Left renal pelvis (tissue), 4 donors: ENCODE measurements at places on chromosomes 13 and 19.

- no peak for DNase-seq
Measured at GRCh38 chr13:73157031-73157430, 98.2 kb downstream of the KLF5 start.

GRCh38 chr19:639253-640160 lies at the start of gene FGF22:
Gene FGF22 (plus strand): TSS chr19:639879. CDS start chr19:639926, 47 bp downstream.
- DNase-seq, result no peak

DNA sequence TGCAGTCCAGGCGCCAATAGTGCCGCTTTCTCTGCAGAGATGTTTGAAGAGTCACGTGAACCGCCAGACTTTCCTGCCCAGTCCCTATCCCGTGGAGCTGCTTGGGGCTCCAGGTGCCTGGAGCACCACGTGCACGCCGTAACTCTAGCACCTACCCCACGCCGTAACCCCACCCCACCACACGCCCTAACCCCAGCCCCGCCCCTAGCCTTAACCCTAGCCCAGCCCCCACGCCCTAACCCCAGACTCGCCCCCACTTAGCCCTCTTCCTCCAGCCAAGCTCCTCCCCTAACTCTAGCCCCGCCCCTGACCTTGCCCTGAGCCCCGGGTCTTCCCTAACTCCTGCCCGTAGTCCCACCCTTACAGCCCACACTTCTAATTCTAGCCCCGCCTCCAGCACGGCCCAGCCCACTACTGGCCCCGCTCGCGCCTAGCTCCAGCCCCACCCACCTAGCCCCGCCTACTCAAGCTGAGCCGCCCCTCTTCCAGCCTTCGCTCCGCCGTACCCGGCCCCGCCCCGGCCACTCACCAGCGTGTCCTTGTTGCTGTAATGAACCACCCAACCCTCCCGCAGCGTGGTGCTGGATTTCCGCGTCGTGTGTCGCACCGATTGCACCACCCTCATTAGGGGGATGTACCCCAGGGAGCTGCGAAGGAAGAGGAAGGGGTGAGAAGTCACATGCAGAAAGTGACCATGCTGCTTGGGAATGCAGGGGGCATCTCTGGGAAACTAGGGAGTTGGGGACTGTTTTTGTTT lies 19.5 kb downstream of the PRKD2 start:
- DNase-seq, result no peak

- peak; percentile 89 for DNase-seq
Measured at GRCh38 chr19:17135001-17135853, 59.6 kb downstream of the MYO9B start.

GRCh38 chr13:110004814-110005213 lies 218.4 kb upstream of the IRS2 start:
- no peak for DNase-seq

DNA sequence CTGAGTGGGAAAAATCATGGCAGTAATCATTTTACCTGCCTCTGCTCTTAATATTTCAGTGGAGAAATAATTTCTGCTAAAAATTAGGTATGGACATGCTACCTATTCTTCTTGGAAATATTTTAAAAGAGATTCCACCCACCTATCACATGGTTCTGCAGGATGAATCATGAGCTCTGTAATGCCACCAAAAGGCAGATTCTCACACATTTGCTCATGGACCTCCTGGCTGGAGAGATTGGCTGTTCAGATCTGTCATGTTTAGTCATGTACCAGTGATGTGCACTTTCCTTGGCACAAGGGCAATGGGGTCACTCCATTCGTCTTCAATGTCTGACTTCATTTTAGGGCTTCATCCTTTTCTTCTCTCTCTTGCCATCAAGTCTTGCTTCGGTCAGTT lies 101.8 kb upstream of the MBNL2 start:
- no peak for DNase-seq

DNA sequence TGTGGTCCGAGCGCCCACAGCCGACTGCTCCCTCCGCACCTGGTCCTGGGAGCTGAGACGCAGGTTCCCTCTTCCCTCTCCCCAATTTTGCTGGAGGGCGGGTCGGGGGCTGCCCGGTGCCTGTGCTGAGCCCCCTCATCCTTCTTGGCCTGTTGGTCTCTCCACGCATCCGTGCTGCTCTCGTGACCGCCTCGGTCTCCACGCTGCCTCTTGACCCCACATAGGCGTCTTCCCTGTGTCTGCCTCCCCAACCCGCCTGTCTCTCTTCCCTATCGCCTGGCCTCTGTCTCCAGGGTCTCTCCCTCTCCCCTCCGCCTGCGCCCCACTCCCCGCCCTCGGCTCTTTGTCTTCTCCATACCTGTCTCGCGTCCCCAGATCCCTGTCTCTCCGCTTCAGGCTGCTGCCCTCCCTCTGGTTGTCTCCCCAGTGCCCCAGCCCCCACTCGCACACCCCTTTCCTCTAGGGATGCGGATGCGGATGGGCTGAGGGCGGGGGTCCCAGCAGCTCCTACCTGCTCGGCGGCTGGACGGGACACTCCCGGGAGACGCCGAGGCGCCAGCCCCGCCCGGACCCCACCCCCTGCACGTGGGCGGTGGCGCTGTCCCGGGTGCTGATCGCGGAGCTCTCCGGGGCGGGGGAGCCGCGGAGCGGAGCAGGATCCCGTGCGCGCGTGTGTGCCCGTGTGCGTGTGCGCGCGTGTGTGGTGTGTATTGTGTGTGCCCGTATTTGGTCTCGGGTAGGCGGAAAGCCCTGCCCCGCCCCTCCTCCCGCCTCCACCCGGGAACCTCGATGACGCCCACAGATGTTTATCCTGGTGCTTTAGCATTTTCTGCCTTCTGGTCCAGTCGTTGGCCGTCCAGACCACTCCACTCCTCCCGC lies at the start of gene SYT5:
Gene SYT5 (minus strand): TSS at position 684 of the 879 bp plus-strand sequence. CDS start 1,248 bp downstream, outside the sequence.
- DNase-seq, result no peak

DNA sequence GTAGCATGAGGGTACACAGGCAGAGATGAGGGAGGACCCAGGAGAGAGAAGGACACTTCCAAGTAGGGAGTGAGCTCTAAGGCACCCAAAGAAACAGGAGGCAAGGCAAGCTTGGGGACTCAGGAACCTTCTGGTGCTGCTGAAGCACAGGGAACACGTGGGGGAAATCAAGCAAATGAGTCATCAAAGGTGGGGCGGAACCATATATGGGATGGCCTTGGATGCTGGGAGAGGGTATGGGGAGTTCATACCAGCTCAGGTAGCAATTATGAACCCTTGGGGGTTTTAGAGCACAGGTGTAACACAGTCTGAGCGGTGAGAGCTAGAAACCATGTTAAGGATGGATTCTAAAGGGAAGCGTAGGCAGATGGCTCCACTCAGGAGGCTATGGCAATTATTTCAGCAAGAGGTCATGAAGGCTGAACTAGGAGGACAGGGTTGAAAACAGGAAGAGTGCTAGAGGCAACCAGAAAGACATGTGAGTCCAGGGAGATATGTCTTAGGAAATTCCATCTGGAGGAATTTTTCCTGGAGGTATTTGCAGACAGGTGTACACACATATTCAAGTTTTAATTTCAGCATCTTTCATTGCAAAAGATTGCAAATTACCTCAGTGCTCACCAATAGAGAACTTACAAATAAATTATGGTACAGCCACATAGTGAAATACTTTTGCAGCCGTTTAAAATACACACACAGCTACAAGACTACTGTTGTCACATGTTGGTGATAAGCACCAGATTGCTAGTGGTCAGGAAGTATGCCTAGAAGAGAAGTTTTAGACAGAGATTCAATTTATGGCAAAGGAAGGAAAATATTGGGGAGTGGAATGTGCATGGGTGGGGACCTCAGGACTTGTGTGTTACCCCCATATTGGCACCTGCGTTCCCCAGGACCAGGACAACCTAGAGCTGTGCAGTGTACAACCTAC lies 77.0 kb downstream of the STARD13 start:
- DNase-seq, result no peak

DNA sequence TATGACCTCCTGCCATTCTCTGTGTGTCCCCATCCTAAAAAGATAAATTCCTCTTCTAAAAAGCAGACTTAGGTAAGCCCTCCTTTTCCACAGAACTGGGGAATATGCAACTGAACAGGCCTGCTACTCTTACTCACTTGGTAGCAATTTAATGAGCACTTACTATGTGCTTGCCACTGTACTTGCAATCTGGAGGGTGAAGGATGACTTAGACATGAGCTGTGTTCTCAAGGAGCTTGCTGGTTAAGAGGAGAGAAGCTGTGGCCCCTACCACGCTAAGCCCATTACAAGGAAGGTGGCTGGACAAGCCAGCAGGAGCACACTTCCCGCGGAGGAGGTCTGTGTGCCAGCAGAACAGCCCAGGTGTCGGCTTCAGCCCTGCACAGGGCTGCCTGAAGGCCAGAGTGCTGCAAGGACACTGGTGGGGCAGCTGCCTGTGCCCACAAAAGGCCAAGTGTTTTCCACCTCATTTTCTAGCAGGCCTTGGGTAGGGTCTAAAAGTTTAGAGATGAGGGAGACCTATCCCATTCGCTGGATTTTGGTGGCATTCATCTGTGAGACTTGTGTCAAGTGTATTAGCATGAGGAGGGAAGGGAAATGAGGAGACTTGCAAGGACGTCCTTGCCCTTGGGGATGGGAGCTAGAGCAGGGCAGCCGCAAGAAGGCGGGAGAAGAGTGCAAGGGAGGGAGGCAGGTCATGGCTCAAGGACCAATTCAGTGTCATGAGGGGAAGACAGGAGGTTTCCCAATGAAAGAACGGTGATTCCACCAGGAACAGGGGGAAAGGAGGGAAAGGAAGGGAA lies 52.0 kb downstream of the COL4A1 start:
- no peak for DNase-seq

DNA sequence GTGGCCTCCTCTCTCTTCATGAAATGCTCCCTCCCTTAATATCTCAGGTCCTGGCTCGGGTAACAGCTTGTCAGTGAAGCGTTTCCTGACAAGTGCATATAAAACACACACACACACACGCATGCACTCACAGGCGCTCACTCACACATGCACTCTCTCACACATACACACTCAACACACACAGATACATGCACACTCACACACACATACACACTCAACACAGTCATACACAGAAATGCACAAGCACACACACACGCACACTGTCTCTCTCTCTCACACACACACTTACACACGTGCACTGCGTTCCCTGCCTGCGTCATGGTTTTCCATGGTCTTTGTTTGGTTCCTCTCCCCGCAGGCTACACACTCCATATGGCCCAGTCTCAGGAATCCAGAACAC lies 344.1 kb downstream of the UQCRFS1 start:
- DNase-seq, result no peak

- no peak for DNase-seq
Measured at GRCh38 chr19:14361824-14362223, 19.4 kb upstream of the ADGRE5 start.

DNA sequence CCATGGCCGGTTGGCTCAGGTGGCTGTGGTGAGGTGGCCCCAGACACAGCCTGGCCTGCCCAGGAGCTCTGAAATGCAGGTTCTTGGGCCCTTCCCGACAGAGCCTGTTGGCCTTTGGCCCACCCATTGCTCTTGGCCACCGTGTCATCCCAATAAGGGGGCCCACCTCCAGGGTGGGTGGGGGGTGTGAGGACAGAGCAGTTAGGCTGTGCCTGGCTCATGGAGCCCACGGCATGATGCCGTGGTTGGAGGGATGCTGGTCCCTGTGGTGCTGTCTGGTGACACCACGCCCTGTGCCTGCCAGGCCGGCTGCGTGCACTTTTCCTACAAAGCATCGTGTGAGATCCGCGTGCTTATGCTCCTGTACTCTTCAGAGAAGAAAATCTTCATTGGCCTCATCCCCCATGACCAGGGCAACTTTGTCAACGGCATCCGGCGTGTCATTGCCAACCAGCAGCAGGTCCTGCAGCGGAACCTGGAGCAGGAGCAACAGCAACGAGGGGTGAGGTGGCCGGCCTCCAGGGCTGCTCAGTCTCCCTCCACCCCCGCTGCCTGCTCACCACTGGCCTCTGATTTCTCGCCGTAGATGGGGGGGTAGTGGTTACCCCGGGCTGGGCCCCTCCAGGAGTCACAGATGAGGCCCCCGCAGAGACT lies 7.6 kb downstream of the PNKP start:
- no peak for DNase-seq
